ENCODE measurements at places on chromosomes 2 and 18.

- DNase-seq, result no peak
Observed at GRCh38 chr2:9258501-9258900, 51.9 kb downstream of the ASAP2 start.

- DNase-seq, result no peak
Observed at GRCh38 chr18:45116116-45116515, 435.4 kb downstream of the SETBP1 start.

GRCh38 chr2:157784169-157784822 lies 91.8 kb downstream of the ACVR1 start:
- DNase-seq, result peak; percentile 83

DNA sequence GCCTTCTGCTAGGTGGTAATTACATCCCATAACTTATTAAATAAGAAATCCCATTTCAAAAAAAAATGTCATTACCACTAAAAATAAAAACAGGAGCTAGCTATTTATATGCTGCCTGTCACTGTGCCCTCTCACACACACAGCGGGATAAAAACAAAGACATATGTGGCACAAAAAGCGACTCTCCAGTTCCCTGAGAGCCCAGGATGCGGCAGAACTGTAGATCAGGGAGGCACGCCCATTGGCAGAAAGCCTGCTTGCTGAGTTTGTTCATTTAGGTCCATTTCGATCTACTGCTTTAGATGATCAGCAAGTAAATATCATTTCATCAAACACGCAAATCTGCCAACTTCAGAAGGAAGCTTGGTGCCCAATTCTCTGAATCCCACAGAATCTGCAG lies 124.4 kb downstream of the TMEM163 start:
- DNase-seq, result no peak

- no peak for DNase-seq
Observed at GRCh38 chr2:241776336-241777169, at the start of gene GAL3ST2. Gene GAL3ST2 (plus strand): TSS chr2:241776822. CDS start chr2:241776956, 134 bp downstream.

DNA sequence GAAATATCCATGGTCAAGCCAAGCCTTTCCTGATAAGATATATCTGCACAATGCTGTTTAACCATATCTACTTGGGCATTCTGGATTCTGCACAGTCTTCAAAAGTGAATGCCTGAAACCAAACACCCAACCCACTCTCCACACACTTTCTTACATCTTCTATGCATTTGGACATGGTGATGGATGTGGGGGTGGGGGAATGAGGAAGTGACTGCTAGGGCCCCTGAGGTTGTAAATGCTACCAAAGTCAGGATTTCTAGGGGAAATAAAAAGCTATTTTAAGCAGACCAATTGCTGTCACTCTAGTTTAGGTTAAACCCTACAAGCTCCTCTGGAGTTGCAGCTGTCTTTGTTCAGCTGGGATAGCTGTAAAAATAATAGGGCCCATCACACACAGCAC lies 26.7 kb upstream of the TGFA start:
- no peak for DNase-seq

DNA sequence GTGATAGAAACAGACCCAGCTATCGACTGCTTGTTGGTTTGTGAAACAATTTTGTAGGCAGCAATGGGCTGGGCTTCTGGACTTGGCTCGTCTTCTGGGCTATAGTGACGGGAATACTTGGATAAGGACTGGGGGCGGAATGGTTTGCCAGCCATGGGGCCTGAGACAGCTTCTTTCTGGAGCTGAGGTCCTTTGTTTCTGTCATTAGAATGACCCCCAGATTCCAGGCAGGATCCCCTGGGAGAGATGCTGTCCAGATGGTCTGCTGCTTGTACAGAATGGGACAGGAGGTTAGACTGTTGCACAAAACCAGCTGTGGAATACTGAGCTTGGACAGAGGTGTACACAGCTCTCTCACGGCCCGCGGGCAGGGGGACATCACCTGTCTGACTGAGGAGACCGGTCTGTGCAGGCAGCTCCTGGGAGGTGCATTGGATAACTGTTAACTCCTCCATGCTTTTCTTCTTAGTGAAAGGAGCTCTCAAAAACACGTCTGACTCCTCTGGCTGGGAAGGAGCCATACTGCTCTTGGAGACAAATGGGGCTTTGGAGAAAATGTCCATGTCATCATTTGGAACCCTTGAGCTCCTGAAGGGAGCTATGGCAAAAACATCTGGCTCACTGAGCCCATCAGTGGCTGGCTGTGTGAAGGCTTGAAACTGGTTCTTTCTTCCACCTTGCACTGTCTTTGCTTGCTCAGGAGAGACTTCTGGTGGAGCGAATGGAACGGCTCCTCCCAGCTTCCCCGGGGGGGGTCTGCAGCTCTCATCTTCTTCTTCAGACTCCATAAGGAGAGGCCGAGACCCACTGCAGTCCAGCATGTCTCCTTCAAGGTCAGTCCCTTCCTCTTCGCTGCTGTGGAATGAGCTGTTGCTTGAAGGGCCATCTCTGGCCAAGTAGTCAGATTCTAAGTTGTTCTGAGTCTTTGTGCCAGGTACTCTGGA lies 28.6 kb upstream of the NFU1 start:
- DNase-seq, result no peak

DNA sequence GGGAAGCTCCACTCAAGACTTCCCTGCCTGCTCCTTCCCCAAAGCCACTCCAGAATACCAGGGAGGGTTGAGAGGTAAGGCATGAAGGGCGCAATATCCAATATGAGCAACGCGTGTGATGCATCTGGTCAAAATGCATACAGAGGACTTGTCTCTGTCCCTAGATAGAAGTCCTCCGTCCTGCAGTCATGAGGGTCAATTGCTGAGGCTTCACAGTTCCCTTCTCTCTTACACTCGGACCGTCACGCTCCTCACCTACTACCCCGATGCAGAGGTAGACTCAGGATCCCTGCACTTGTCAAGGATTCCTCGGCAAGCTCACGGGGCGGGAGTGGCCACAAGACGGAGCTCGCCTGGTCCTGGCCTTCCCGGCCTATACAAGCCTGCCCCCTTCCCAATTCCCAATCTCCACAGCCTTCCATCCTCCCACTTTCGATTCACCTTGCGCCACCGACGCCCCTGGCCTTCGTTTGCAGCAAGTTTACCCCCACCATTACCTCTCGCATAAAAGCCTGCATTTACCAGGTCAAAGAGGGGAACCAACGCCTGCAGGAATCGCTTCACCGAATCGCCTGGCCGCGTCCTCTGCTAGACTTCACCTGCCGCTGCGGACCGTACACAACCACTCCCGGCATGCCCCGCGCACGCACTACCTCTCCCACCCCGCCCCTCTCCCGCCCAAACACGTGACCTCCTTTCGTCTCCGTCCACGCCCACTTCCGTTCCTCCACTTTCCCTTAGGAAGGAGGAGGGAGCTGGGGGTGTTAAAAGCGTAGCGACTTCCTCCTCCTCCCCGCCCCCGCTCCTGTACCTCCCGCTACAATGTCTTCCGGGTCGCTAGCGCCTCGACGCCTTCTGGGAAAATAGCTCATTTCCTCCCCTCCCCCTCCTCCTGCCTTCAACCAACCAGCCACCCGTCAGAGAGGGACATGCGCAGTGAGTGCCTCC lies at the start of gene ORC4:
ORC4 (minus strand) TSS at position 627 of the 948 bp plus-strand sequence. CDS start 44,779 bp downstream, outside the sequence.
- DNase-seq, result peak; percentile 99

GRCh38 chr2:165938237-165938636 lies 15.3 kb downstream of the TTC21B start:
- DNase-seq, result no peak

GRCh38 chr2:46337208-46337994 lies 40.2 kb downstream of the EPAS1 start:
- no peak for DNase-seq

DNA sequence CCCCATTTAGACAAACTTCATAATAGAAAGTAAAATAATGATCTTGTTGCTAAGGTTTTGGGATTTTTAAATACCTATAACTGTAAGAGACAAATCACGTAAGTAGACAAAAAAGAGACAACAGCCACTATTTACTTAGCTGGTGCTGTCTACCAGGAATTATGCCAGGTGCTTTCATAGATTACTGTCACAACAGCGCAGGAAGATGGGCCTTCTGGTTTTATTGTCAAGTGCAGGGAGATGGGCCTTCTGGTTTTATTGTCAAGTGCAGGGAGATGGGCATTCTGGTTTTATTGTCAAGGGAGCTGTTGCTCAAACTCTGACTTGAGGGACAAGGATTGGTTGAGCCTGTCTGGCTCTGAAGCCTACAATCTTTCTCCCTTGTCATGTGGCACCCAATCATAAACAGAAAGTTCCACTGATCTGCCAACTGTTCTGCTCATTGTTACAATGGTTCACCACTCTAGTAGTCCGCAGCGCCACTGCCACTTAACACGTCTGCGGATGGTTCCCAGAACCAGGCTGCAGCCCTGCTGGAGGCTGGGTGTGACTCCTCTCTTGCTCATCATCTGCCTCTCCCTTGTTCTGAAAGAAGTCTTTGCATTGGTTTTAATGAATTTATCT lies 95.0 kb downstream of the RNF144A start:
- DNase-seq, result no peak

- DNase-seq, result peak; percentile 77
Observed at GRCh38 chr2:8836971-8837794, at the start of gene KIDINS220. Gene KIDINS220 (minus strand): TSS chr2:8837613. CDS start chr2:8827093, 10,520 bp downstream.

- no peak for DNase-seq
Observed at GRCh38 chr2:207088276-207088675, 77.5 kb downstream of the KLF7 start.

DNA sequence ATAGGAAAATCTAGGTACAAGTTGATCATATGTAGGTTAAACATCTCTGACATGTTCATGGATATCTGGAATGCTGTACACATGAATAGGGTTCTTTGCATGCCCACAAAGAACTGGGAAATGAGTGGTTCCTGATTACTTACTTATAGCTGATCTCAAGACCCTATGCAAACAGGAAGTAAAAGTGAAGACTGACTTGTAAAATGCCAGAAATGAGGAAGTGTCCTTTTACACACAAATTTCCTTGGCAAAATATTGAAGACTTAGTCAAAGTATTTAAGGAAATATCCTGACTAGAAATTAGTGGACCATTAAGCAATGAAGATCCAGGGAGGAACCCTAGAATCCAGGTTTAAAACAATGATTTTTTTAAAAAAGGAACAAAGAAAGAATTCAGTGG lies 203.7 kb upstream of the DLGAP1 start:
- no peak for DNase-seq

DNA sequence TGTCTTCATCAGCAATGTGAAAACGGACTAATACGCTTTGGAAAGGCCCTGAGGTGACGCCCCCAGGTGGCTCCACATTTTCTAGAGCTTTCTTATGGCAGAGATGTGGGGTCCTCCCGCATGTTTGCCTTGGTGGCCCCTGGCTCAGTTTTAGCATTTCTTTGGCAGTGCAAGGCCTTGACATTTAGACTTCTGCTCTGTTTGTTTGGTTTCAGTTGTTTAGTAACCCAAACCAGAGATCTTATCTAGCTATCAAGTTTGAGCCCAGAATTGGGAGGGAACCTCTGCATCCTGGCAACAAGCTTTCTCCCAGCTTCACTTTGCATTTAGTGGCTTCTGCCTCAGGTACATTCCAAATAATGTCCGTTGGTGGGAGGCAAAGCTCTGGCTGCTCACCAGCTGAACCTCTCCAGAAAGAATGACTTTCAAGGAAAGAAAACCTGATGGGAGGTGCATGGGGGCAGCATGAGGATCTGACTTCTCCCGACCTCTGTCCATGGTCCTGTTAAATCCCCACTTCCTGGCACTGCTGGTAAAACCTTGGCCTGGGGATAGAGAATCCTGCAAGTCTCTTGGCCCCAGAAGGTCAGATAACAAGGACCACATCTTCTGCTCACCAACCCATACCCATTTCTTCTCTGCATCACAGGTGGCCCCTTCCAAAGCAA lies 12.0 kb upstream of the MBP start:
- no peak for DNase-seq

- DNase-seq, result peak; percentile 56
Observed at GRCh38 chr2:101464841-101465240, 10.1 kb downstream of the RFX8 start.

- no peak for DNase-seq
Observed at GRCh38 chr2:23399674-23400261, 14.8 kb downstream of the KLHL29 start.

GRCh38 chr2:47272905-47273758 lies 118.0 kb upstream of the STPG4 start:
- DNase-seq, result no peak

- no peak for DNase-seq
Observed at GRCh38 chr18:12711446-12711845, 8.6 kb downstream of the PSMG2 start.

GRCh38 chr2:164860694-164861042 lies 19.0 kb upstream of the COBLL1 start:
- DNase-seq, result no peak

DNA sequence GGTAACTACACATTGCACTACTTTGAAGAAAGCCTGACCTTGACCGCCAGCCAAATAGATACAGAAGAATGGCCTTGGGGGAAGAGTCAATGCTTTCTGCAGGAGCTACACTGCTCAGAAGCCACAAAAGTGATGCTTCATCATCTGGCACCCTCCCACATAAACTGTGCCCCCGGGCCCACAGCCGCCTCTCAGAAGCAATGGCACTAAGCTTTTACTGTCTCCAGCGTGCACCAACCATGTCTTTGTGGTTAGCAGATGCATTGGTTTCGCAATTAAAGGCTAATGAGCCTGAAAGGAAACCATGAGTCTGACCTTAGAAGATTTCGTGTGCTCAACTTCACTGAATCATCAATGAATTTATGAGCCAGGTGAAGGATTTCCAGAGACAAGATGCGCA lies 209.4 kb upstream of the TRIB2 start:
- DNase-seq, result peak; percentile 93

DNA sequence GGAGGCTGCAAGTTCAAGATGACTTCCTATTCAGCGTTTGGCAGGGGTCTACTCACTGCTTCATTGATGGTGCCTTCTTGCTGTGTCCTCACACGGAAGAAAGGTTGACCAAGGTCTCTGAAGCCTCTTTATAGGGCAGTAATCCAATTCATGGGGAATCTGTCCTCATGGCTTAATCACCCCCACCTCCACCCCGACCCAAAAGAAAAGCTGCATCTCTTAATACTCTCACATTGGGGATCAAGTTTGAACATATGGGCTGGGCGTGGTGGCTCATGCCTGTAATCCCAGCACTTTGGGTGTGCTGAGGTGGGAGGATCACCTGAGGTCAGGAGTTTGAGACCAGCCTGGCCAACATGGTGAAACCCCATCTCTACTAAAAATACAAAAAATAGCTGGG lies 36.4 kb upstream of the HNMT start:
- no peak for DNase-seq

GRCh38 chr2:9558948-9559381 lies 3.3 kb upstream of the ADAM17 start:
- DNase-seq, result no peak

GRCh38 chr2:168480356-168480755 lies 24.3 kb downstream of the CERS6 start:
- DNase-seq, result no peak

DNA sequence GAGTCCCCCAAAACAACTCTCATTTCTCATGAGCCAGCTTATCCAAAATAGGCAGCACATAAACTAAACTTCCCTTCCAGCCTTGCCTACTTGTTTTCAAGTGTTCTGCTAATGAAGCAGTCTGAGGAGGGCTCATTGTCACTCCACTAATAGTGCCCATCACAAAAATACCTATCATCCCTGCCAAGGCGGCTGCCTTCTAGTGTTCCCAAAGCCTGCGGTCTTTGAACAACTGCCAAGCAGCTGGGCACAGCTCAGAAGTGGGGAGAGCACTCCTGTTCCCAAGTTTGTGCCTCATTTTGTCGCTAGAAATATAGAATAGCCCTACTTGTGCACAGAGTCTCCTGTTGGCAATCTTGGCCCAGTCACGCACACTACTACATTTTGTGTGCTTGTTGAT lies 50.3 kb downstream of the DTNA start:
- no peak for DNase-seq

Data from LHCN-M2 (cell line).